ENCODE measurements at places on chromosomes 1 and 21.

GRCh38 chr1:100875228-100875627 lies 19.4 kb downstream of the EXTL2 start:
- no peak overlapping the region for H3K27ac ChIP-seq
- DNase-seq: no peak
- H3K36me3 ChIP-seq: peaks cover 18% of the 10 kb centered on the region
- no peaks in the 10 kb centered on the region for H3K4me1 ChIP-seq
- H3K4me3 ChIP-seq: no peak overlapping the region

- H3K27ac ChIP-seq: peak overlapping the region; percentile 89
- peaks cover 2% of the 10 kb centered on the region for H3K27me3 ChIP-seq
- no peak overlapping the region for H3K4me3 ChIP-seq
- H3K4me1 ChIP-seq: peaks cover 45% of the 10 kb centered on the region
These were observed 9.7 kb upstream of the C1orf198 start for GRCh38 chr1:230877924-230878590.

GRCh38 chr1:47709019-47709871 lies 271.4 kb downstream of the FOXD2 start:
- peaks cover 13% of the 10 kb centered on the region for H3K4me1 ChIP-seq
- H3K27ac ChIP-seq: no peak overlapping the region
- peak overlapping the region; percentile 61 for H3K4me3 ChIP-seq

DNA sequence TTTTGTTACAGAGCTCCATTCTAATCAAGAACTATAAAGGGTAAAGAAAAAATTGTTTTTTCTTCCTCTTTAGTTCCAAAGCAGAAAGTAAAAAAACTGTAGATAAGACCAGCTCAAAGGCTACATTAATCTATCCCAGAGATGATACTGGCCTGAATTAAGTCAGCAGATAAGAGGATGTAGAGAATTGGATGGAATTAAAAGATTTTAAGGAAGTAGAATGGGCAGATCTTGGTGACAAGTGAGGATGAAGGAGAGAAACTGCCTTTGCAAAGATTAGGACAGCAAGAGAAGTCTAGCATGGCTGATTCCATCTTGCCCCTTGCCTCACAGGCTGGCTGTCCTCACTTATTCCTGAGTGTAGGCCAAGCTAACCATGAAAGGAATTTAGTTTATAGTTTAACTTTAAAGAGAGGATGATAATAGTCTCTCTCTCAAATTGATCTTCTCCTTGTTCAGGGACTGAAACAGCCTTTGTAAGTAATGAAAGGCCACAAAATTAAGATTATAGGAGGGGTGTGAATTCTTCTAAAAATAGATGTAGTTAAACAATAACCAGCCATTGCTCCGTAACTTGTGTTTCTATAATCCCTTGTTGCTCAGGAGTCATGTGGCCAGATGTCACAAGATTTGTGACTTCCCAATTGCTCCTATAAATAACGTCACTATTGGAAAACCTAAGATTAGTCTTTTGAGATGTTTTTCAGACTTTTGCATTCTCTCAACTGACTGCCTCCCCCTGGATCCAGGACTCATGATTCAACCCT lies 265.0 kb upstream of the USP24 start:
- peaks cover 30% of the 10 kb centered on the region for H3K4me1 ChIP-seq
- DNase-seq: no peak
- peaks cover 6% of the 10 kb centered on the region for H3K36me3 ChIP-seq
- H3K4me3 ChIP-seq: no peak overlapping the region

- peaks cover 35% of the 10 kb centered on the region for H3K4me1 ChIP-seq
- H3K4me3 ChIP-seq: no peak overlapping the region
- DNase-seq: no peak
These were observed 80.6 kb upstream of the SLC44A3 start for GRCh38 chr1:94739521-94740061.

GRCh38 chr1:41496080-41497055 lies 11.9 kb upstream of the EDN2 start:
- peaks cover 32% of the 10 kb centered on the region for H3K4me1 ChIP-seq
- peak; percentile 89 for DNase-seq
- H3K27me3 ChIP-seq: no peaks in the 10 kb centered on the region
- no peaks in the 10 kb centered on the region for H3K36me3 ChIP-seq

- no peak for DNase-seq
- no peaks in the 10 kb centered on the region for H3K27me3 ChIP-seq
These were observed 44.9 kb downstream of the HHAT start for GRCh38 chr1:210373628-210373877.

- no peaks in the 10 kb centered on the region for H3K36me3 ChIP-seq
- H3K4me1 ChIP-seq: no peaks in the 10 kb centered on the region
- no peak overlapping the region for H3K4me3 ChIP-seq
- H3K27me3 ChIP-seq: peaks cover 25% of the 10 kb centered on the region
- DNase-seq: peak; percentile 14
These were observed 14.0 kb downstream of the PRR9 start for GRCh38 chr1:153231363-153231762.

DNA sequence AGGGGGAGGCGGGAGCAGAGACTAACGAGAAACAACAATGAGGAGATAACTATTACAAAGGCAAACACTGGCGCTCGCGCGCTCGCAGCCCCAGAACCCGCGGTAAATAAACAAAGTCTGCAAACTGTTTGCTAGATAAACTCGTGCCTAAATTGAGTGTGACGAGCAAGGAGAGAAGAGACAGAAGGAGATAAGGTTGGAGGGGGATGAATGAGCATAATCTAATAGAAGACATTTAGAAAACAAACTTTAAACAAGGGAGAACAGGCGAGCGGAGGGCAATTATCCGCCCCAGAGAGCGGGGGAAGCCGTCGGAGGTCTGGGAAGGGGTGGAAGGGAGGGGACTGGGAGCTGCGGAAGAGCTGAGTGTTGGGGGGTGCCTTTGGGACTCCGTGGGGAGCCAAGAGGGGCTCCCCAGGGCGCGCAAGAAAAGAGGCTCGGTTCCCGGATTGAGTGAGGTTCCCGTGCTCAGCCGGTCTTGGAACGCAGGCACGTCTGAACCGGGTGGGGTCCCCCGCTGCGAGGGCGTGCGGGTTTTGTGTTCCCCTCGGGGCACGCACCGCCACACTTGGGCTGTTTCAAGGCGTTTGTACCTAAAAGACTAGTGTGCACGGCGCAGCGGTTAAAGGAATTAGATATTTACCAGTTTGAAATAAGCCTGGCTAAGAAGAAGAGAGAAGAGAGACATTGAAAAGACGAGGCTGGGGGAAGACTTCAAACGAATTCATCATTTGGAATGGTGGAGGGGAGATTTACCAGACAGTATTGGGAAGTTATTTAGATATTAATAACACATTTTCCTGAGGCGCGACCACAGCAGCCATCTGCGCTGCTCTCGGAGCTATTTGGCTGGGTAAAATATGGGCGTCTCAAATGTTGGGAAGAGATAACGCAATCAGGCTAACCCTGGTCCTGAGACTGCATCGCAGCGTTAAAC lies 10.6 kb downstream of the PAX7 start:
- no peak overlapping the region for H3K4me3 ChIP-seq
- H3K4me1 ChIP-seq: peaks cover 10% of the 10 kb centered on the region
- peaks cover 100% of the 10 kb centered on the region for H3K27me3 ChIP-seq
- H3K27ac ChIP-seq: no peak overlapping the region

DNA sequence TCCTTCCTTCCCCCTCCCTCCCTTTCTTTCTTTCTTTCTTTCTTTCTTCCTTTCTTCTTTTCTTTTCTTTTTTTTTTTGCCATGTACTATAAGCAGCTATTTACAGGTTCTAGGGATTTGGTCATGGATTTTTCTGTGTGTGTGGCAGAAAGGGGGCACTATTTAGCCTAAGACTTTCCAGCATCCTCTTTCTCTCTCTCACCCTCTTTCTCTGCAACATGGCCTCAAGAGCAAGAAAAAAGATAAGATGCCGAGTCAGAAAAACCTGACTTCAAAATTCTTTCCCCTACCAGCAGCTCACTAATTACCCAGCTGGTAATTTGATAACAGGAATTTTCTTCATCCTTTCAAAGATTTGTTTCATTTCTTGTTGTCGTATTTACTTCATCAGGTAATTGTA lies 458.3 kb upstream of the ADAMTS5 start:
- H3K27me3 ChIP-seq: no peaks in the 10 kb centered on the region
- no peak overlapping the region for H3K4me3 ChIP-seq
- peaks cover 24% of the 10 kb centered on the region for H3K4me1 ChIP-seq

- no peak overlapping the region for H3K27ac ChIP-seq
- no peak for DNase-seq
- H3K4me1 ChIP-seq: peaks cover 11% of the 10 kb centered on the region
- H3K27me3 ChIP-seq: no peaks in the 10 kb centered on the region
- H3K4me3 ChIP-seq: no peak overlapping the region
- H3K36me3 ChIP-seq: peaks cover 38% of the 10 kb centered on the region
These were observed 10.8 kb upstream of the ASCL5 start for GRCh38 chr1:201137579-201138310.

DNA sequence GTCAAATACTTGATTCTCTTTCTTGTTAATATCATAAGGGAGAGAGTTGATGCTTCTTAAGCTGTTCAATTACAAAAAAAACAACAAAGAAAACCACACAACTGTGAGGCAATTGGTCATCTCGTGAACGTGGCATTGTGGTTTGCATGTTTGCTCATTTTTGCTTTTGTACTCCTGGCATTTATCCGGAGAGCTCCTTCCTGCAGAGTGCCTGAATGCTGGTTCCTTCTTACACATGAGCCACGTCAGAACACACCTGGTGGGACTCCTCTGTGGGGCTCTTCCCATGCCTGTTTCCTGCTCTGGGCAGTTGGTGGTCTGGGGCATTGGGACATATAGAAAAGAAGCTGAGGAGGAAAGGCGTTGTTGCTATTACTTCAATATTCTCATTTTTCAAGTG lies 25.7 kb downstream of the KCNK1 start:
- H3K36me3 ChIP-seq: peaks cover 21% of the 10 kb centered on the region
- no peaks in the 10 kb centered on the region for H3K27me3 ChIP-seq
- no peak for DNase-seq
- no peak overlapping the region for H3K27ac ChIP-seq

- H3K36me3 ChIP-seq: no peaks in the 10 kb centered on the region
- no peak overlapping the region for H3K27ac ChIP-seq
- no peak overlapping the region for H3K4me3 ChIP-seq
These were observed 15.8 kb downstream of the C1orf167 start for GRCh38 chr1:11777658-11778322.

- DNase-seq: no peak
- H3K27me3 ChIP-seq: no peaks in the 10 kb centered on the region
- peaks cover 31% of the 10 kb centered on the region for H3K4me1 ChIP-seq
- no peak overlapping the region for H3K27ac ChIP-seq
- H3K36me3 ChIP-seq: no peaks in the 10 kb centered on the region
These were observed 69.4 kb upstream of the ROR1 start for GRCh38 chr1:63704443-63704842.

GRCh38 chr1:38923607-38924006 lies 18.0 kb downstream of the RHBDL2 start:
- no peaks in the 10 kb centered on the region for H3K36me3 ChIP-seq
- H3K27me3 ChIP-seq: no peaks in the 10 kb centered on the region
- no peaks in the 10 kb centered on the region for H3K4me1 ChIP-seq
- DNase-seq: no peak
- no peak overlapping the region for H3K4me3 ChIP-seq

- no peak overlapping the region for H3K27ac ChIP-seq
- no peaks in the 10 kb centered on the region for H3K4me1 ChIP-seq
- no peak for DNase-seq
- H3K27me3 ChIP-seq: no peaks in the 10 kb centered on the region
- H3K4me3 ChIP-seq: no peak overlapping the region
These were observed 254.2 kb downstream of the PAPPA2 start for GRCh38 chr1:176717066-176717750.

GRCh38 chr21:44948426-44949120 lies 8.7 kb downstream of the SLX9 start:
- H3K4me3 ChIP-seq: no peak overlapping the region
- no peaks in the 10 kb centered on the region for H3K4me1 ChIP-seq
- no peaks in the 10 kb centered on the region for H3K27me3 ChIP-seq
- no peak overlapping the region for H3K27ac ChIP-seq

DNA sequence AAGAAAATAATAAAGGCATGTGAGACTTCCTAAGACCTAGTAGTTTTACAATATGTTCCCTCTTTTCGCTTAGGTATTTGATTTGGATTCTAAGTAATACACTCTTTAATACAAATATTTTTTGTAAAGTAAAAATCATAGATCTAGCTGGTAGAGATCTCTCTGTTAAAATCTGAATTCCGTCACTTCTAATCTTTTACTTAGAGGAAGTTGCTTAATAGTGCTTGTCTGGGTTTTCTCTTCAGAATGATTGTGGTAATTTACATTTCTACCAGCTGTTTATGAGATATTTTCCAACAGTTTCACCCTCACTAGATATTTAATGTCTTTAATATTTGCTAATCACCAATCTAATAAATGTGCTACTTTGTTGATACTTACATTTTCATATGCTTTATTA lies 23.3 kb downstream of the RBM11 start:
- H3K27me3 ChIP-seq: no peaks in the 10 kb centered on the region
- H3K36me3 ChIP-seq: no peaks in the 10 kb centered on the region
- no peak overlapping the region for H3K4me3 ChIP-seq

GRCh38 chr1:118905196-118905595 lies 82.9 kb downstream of the TBX15 start:
- peaks cover 23% of the 10 kb centered on the region for H3K27me3 ChIP-seq
- H3K4me1 ChIP-seq: no peaks in the 10 kb centered on the region
- no peak for DNase-seq
- H3K27ac ChIP-seq: no peak overlapping the region

DNA sequence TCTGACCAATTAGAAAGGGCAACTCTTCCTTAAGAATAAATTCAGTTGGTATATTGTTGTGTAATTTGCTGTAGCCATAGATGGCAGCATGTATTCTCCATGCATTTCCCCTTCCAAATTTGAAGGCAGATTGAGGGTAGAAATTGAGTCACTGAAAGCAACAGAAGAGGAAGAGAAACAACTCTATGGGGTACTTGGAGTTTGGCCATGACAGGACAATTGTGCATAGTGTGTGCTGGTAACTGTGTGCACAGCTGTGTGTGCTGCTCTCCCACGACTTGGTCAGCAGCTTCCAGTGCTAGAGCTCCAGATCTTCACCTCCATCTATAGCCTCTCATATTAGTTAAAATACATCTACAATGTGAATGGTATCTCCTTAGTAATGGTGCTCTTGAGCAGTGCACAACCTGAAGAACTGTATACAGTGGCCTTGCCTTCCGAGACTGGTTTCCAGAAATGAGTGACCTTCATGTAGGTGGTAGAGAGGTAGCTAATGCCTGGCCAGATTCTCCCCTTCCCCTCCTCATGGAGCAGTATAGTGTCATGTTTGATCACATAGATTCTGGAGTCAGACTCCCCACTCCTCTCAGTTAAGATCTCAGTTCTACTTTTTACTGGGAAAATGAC lies 882 bp upstream of the FCAMR start:
- no peaks in the 10 kb centered on the region for H3K36me3 ChIP-seq
- H3K4me3 ChIP-seq: no peak overlapping the region
- H3K4me1 ChIP-seq: no peaks in the 10 kb centered on the region
- no peak overlapping the region for H3K27ac ChIP-seq
- H3K27me3 ChIP-seq: peaks cover 66% of the 10 kb centered on the region
